ENCODE measurements at places on chromosomes 13 and 19.

GRCh38 chr19:13043285-13043684 is 48.0 kb downstream of the NFIX start:
- no peak for DNase-seq

DNA sequence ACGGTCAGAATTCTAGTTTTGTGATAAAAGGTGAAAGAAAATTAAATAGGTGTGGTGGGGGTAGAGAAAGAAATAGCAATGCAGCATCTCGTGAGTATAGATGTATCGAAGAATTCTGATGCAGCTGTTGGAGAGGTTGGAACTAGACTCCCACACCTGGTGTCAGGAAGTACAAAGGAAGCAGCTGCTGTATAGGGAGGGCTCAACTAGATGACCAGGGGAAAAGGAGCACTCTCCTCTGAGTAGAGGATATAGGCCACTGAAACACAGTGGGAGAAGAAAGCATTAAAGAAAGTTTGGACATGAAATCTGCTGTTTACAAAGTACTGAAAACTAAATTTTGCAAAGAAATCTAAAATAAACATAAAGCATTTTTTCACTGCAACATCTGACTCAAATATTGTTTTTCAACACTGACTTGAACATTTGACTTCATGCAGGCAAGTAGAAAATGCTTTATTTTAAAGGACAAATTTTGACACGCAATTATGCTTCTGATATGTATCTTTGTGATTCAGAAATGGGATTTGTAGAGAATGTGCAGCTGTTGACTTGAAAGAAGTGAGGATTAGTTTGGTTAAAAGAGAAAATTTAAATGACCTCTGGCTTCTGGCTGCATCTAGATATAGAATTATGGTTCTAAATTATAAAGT is 82.2 kb downstream of the MIPEP start:
- no peak for DNase-seq

DNA sequence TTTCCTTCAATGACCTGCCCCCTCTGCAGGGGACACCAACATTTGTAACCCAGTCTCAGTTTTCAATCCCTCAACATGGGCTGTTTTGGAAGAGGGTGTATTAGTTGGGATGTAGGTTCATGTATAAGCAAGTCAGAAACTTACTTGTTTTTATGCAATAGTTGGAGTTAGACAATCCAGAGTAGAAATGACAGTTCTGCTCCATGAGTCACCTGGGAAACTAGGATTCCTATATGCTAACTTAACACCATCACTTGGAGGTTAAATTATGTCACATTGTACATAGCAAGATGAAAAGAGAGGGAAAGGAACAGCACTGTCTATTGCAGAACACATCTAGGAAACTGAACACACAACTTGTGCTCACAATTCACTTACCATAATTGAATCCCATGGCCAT is 436.4 kb downstream of the RFC3 start:
- DNase-seq: no peak

DNA sequence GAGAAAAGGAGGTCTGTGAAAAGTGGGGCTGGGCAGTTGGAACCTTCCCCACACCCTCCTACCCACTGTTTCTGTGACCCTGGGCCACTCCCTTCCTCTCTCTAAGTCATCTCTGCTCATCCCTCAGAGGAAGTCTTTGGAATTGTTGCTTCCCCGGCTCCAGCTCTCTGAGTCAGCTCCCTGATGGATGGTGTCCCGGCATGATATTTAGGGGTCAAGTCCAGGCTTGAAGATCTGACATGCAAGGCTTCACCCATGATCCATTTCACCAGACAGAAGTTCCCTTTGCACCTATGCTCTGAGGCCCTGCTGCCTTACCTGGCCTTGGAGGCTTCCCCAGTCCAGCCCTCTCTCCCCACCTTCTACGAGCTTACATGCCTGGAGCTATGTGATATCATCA is 13.3 kb downstream of the EXOC3L2 start:
- DNase-seq: no peak

DNA sequence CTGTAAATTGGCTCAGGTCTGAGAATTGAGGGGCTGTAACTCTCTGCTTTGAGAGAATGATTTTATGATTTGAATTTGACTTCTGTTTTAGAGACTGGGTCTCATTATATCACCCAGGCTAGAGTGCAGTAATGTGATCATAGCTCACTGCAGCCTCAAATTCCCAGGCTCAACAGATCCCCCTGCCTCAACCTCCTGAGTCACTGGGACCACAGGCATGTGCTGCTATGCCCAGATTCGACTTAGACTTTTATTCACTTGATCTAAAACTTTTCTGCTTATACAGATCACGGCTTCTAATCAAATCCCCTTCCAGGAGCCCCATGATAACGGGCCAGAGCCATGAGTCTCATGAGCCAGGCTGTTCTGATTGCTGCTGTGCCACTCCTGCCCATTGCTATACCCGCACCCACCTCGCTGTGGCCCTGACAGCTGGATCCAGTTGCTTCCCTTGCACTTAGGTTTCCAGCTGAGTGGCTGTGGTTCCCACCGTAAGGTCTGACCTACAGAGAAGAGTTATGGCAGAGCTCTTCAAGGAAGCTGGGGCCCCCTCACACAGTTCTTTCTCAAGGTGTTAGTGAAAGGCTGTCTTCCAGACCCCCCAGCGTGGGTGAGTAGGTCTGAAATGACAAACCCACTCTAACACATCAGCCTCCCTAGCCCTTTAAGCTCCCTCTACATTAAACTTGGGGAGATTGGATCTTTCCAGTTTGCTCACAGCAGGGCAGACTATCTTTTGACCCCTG is 251.2 kb upstream of the SGCG start:
- DNase-seq: no peak

DNA sequence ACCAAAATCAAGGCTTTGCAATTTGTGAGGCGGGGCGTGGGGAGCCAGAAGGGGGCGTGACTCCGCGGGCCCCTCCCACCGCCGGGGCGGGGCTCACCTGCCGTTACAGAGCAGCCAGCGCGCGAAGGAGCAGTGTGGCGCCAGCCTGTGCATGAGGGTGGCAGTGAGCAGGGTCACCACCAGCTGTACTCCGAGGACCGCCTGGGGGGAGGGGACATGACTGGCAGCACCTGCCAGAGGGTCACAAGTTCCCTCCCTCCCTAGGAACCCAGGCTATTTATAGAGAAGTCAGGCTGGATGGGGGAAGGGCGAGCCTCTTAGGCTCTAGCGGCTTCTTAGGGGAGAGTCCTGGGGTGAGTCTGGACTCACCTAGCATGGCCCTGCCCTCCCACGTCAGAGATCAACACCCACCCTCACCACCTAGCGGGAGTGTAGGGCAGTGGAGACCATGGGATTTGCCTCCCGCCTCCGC is 3.6 kb downstream of the TMEM161A start:
- no peak for DNase-seq

GRCh38 chr13:112592647-112593046 is 4.7 kb upstream of the TUBGCP3 start:
- DNase-seq: no peak

- DNase-seq: no peak
These were observed at the start of gene IFI30 for GRCh38 chr19:18173572-18174288. Gene IFI30 (plus strand): TSS chr19:18173813. CDS start chr19:18173842, 29 bp downstream.

GRCh38 chr13:28117689-28118377 is 17.5 kb upstream of the FLT3 start:
- DNase-seq: no peak

- no peak for DNase-seq
These were observed 740.1 kb downstream of the UQCRFS1 start for GRCh38 chr19:28472843-28473242.

GRCh38 chr13:80664950-80665349 is 324.0 kb upstream of the SPRY2 start:
- DNase-seq: no peak

- DNase-seq: no peak
These were observed 611.4 kb downstream of the DACH1 start for GRCh38 chr13:71255633-71256032.

- DNase-seq: peak; percentile 13
These were observed 88.5 kb downstream of the LRCH1 start for GRCh38 chr13:46641274-46642081.

- no peak for DNase-seq
These were observed at the start of gene TNFRSF19 for GRCh38 chr13:23570099-23570920. Gene TNFRSF19 (plus strand): TSS chr13:23570412. CDS start chr13:23590184, 19,772 bp downstream.

DNA sequence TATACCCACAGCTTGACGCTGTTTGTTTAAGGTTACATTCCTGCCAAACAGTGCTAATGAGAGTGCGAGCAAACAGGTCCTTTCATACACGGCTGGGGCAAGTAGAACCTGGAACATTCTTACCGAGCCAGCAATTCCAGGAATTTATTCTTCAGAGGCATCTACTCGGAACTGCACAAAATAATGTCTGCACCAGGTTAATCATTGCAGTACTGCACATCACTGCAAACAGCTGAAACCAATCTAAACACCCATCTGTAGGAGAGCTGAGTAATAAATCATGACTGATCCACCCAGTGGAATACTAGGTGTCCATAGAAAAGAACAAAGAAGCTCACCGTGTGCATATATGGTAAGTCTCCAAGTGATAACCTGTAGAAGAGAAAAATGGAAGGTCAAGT is 1.2 kb upstream of the ZNF579 start:
- DNase-seq: no peak
